ENCODE measurements at places on chromosomes 7 and 10.

- no peak for DNase-seq
Observed at GRCh38 chr7:23372611-23373010, 73.5 kb downstream of the MALSU1 start.

DNA sequence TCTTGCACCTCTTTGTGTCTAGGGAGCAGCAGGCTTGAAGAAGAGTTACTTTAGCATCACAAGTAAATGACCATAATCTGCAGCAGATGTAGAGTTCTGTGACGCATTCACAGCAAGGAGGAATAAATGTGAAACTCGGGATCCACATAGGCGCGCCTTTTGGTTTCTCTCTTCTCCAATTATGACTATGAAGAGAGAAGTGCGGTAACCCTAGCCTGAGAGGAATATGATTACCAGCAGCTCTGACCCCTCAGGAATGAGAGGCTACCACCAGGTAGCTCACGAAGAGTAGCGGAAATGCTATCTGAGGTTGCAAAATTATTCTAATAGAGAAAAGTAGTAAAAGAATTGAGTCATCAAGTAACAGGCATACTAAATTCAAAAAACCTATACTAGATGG is 25.2 kb upstream of the DMTF1 start:
- no peak for DNase-seq

DNA sequence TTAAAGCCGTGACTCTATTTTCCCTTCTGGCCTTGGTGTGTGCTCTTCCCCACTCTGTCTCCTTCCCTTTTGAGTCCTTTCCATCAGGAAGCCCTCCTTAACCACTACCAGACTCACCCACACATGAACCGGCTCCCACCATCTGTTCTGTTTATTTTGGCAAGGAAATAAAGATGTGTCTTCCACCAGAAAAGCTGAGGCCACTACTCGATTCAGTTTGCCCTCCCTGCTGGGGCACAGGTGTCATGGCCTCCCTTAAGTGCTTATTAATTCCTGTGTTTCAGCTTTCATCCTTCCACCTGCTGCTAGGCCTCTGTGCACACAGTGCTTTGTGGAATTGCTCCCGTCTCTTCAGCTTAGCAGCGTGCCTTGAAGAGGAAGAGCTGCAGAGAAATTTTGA is 16.7 kb downstream of the POR start:
- no peak for DNase-seq

DNA sequence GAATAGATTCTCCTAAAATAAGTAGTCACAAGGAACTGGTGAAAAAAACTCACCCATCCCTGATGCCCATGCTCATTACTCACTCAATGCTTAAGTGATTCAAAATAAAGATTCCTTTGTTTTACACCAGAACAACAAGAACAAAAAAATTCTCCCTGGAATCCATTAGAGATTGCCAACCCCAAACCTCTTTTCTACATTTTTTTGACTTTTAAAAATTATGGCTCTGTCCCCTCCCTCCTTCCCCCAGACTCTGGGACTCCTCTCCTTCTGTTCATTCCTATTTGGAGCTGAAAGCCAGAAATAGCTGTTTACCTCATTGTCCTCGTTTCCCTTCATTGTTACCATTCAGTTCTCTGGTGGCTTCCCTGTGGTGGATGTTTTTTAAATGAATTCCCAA is 63.2 kb upstream of the FHIP2A start:
- no peak for DNase-seq

GRCh38 chr10:15897287-15897686 is 37.0 kb upstream of the MINDY3 start:
- DNase-seq = peak; percentile 13

DNA sequence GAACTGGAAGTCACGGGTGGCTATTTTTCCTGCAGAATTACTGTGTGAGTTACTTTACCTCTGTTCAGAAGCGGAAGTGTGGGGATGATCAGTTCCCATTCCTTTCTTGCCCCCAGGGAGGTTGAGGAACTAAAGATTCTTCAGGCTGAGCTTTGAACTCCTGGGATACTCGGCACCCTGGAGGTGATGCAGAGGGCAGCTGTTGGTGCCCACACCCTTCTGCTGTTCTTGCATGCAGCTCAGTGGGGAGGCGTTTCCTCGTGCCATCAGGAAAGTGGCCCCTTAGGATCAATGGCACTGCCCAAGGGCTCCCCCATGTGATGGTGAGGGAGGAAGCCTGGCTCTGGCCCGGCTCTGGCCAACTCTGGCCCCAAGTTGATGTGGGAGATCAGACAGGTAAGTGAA is 44.7 kb upstream of the MXI1 start:
- no peak for DNase-seq

- DNase-seq = no peak
Observed at GRCh38 chr10:122234416-122234815, 36.7 kb upstream of the BTBD16 start.

GRCh38 chr7:142896741-142897379 is 11.3 kb upstream of the TRPV6 start:
- DNase-seq = no peak

- DNase-seq = no peak
Observed at GRCh38 chr7:155234158-155234492, 63.6 kb upstream of the INSIG1 start.

GRCh38 chr7:144969787-144970186 is 133.9 kb upstream of the TPK1 start:
- DNase-seq = no peak

DNA sequence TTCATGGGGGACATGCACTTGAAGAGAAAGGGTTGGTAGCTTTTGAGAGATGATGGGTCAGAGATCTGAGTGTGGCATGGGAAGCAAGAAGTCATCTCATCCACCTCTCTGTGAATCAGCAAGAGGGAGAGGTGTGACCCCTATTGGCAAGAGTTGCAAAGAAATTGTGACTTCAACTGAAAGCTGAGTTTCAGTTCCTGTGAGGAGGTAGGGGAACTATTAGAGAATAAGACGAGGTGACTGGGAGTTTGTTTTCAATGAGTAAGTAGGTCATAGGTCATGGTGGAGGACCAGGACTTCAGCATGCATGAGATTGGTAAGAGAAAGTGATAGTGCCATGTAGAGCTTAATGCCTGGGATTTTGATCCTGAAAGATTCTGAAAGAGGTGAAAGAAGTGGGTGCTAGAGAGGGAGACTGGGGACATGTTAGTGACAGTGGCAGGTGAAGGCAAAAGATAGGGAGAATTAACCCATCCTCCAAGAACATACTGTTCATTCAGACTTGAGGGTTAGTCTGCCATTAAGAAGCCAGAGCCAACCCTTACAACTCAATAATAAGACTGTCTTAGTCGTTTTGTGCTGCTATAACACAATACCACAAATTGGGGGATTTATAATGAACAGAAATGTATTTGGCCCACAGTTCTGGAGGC is 75.5 kb upstream of the CAPZA2 start:
- DNase-seq = peak; percentile 38

DNA sequence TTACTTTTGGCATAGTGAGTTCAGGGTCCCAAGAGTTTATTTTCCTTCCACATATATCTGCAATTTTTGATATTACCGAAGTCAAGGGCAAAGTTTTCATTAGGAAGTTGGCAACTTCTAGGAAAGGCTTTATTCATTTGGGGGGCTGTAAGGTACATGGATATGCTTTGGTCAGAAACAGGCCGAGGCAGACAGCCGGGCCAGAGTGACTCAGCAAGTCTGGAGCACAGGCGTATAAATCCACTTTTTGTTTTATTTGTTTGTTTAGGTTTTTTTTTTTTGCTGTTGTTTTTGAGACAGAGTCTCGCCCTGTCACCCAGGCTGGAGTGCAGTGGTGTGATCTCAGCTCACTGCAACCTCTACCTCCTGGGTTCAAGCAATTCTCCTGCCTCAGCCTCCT is 3.7 kb downstream of the ZNF680 start:
- DNase-seq = no peak

GRCh38 chr10:12198156-12198555 is 2.2 kb downstream of the CDC123 start:
- DNase-seq = no peak

DNA sequence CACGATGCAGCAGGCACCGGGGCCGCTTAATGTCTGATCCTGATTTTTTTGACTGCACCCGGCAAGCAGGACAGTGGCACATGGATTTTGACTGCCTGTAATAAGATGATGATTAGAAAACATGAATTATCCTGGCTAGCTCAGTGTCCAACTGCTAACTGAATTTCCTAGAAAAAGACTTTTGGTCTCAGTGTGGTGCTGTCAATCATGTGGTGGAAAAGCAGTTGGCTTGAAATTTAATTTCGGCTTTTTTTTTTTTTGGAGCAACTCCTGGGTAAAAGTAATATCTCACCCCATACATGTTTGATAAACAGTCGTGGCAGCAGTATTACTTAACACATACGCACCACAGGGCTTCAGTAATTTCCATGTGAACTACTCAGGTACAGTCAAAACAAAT is 227.7 kb downstream of the FANK1 start:
- no peak for DNase-seq

GRCh38 chr7:131564640-131565039 is 8.2 kb upstream of the PODXL start:
- no peak for DNase-seq

DNA sequence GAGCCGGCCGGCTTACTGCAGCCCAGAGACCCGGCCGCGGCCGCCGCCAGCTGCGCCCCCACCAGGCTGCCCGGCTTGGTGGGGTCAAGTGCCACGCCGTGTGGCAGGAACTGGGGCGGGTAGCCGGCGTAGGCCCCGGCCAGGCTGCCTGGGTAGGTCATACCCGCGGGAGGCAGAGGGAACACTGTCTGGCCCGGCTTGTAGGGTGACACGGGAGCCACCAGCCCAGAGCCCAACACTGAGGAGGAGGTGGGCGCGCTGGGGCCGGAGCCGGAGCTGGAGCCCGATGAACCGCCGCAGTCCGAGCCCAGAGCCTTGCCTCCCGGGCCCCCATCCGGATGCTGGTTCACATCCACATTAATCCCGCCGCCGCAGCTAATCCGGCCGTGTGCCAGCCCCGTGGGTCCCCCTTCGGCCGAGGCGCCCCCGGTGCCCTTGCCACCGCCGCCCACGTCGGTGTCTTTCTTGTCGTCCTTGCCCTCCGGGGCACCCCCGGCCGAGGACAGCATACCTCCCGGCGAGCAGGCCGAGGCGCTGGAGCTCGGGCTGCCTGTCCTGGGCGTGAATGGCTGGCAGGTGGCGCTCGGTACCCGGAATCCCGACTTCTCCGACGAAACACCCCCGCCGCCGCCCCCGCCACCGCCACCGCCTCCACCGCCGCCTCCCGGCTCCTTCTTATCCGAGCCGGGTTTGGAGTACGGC is 2.0 kb downstream of the ZNF503 start:
- peak; percentile 86 for DNase-seq

- no peak for DNase-seq
Observed at GRCh38 chr10:1229116-1229515, 172.9 kb downstream of the WDR37 start.

DNA sequence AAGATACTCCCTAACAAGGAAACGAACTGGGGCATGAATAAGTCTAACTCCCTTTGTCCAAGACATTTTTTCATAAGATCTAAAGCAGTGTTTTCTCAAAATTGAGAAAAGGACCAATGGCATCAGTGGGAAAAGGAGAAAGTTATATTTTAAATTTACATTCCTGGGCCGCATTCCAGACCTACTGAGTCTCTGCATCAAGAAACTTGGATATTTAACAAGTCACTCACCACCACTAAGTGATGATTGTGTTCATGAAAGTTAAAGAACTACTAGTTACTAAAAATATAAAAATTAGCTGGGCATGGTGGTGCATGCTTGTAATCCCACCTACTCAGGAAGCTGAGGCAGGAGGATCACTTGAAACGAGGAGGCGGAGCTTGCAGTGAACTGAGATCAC is 149.6 kb upstream of the MEOX2 start:
- peak; percentile 88 for DNase-seq

DNA sequence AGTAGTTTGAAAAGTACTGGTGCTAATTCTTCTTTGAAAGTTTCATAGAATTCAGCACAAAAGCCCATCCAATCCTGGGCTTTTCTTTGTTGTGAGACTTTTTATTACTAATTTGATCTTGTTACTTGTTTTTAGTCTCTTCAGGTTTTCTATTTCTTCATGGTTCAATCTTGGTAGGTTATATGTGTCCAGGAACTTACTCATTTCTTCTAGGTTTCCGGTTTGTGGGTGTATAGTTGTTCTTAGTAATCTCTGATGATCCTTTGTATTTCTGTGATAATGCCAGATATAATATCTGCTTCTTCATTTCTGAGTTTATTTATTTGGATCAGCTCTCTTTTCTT is 147.5 kb downstream of the RTKN2 start:
- no peak for DNase-seq

DNA sequence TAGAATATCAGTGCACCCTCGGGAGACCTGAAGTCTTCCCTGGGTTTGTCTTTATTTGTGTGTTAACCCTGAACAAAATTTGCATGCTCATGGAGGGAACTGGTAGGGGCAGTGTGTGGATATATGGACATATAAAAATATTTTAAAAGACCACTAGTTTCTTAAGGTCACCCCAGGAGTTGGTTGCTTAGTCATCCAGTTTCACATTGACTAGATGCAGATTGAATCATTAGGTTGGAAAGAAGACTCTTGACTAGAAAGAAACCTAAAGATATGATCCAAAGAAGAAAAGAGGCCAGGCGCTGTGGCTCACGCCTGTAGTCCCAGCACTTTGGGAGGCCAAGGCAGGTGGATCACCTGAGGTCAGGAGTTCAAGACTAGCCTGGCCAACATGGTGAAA is 137.1 kb downstream of the KAT6B start:
- DNase-seq = no peak

GRCh38 chr10:119535837-119536507 is 6.5 kb downstream of the RGS10 start:
- DNase-seq = no peak

GRCh38 chr10:46318799-46319198 is 32.0 kb downstream of the ANTXRL start:
- no peak for DNase-seq

- no peak for DNase-seq
Observed at GRCh38 chr7:57398548-57398947, 51.4 kb upstream of the ZNF716 start.

DNA sequence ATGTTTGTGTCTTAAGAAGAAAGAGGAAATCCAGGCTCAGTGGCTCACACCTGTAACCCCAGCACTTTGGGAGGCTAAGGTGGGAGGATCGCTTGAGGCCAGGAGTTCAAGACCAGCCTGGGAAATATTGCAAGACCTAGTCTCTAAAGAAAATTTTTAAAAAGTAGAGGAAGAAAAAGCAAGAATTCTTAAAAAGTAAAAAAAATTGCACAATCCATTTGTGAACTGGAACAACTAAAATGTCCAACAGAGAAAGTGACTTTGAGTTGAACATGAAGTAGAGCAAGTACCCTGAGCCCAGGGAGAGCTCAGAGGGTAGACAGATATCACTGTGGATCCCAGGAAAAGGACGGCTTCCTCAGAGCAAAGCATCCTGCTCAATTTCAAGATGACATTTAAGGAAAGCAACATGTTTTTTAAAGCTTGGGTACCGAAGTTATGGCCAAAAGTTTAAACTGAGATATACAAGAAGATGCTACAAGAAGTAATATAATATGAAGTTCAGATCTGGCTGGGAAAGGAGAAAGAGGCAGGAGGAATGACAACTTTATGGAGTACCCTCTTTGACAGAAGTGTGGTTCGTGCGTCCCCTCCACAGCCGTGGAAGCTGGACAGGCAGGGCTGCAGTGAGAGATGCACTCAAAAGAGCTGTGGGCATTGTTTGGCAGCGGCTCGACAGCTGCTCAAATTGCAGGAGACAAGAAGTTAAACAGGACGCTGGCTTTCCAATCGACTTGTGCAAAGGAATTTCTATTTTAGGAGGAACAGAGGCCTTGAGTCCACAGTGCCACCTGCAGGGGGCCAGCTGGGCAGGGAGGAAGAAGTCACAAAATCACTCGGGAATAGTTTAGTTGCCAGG is 201.3 kb downstream of the JCAD start:
- peak; percentile 73 for DNase-seq

GRCh38 chr10:44064987-44065787 is 319.7 kb downstream of the CXCL12 start:
- DNase-seq = no peak
